Lower leg skin (tissue), 4 donors: ENCODE measurements at places on chromosomes 13 and 19. TPM values are rescaled to one million over a fixed set of nuclear protein-coding genes. Genes with fewer than 3 reads are reported as not detected.
A peak's percentile ranks its signal among the peaks of the same experiment; 100 is the strongest.

SYT5 gene
- total RNA-seq = 0.65 TPM

TMEM205 gene
- 211 TPM for total RNA-seq

- DNase-seq = no peak
Measured at GRCh38 chr13:98496479-98496791, 80.5 kb downstream of the STK24 start.

GRCh38 chr19:17479325-17479791 is 9.0 kb downstream of the SLC27A1 start:
- no peak for DNase-seq

DNA sequence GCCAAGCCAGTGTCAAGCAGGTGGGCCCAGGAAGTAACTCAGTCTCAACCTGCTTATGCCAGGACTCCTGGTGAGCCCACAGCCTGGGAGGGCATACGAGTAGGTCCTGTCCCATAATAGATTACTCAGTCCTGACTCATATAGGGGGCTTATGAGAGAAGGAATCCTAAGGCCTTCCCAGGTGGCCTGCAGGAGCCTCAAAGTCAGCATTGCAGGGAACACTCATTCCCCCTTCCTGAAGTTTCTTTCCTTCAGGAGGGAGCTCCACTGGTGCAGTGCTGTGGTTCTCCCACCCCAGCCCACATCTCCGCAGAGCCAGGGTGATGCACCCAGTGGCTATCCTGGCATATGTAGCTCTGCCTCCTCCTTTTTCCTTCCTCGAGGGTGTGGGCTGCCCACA is 137.3 kb downstream of the ZIC5 start:
- no peak for DNase-seq

DNA sequence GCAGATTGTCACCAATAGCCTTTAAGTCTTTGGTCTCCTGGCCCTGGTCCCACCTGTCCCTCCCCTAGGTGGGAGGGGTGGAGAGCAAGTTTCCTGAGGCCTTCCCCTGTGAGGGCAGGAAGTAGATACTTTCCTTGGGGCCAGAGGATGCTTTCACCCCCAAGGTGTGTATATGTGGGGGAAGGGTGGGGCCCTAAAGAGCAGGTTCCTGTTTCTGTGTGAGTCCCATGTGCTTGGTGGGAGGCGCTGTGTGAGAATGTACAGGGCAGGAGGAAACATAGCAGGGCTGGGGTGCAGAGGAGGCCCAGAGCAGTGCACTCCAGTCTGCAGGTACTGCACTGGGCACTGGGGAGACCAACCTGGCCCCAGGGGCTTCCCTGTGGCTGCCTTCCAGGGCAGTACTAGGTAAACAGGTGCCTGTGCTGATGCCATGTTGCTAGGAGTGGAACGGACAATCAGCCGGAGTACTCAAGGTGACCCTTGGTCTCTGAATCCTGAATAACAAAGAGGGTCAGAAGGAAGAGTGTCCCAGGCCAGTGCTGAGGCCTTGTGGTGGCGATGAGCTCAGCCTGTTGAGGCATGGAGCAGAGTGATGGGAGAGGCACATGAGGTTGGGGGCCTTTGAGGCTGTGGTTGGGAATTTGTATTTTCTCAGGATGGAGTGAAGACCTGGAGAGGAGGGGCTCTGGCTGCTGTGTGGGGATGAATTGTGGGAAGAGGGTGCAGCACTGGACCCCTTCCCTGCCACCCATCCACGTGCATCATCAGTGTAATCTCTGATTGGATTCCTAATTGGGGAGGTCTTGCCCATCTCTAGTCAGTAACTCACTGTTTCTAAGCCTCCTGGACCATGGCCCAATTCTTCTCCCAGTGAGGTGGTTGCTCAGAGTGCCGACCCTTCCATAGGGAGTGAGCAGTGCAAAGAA is 5.1 kb downstream of the EGLN2 start:
- DNase-seq = no peak

DNA sequence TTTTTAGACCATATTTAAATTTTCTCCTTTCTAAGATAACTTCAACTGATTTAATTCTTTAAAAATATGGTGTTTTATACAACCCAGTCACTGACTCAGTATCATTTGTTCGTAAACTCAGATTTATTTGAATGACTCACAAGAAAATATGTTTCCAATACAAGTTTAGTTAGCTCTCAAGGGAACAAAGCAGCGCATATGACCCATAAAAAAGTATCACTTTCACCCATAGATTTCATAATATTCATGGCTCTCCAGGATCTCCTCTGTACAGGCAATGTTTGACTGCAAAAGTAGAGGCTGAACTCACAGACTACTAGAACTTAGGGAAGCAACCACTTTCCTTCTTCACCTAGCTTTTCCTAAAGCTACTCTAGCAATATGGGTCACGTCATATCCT is 405.6 kb upstream of the PCDH9 start:
- no peak for DNase-seq

DNA sequence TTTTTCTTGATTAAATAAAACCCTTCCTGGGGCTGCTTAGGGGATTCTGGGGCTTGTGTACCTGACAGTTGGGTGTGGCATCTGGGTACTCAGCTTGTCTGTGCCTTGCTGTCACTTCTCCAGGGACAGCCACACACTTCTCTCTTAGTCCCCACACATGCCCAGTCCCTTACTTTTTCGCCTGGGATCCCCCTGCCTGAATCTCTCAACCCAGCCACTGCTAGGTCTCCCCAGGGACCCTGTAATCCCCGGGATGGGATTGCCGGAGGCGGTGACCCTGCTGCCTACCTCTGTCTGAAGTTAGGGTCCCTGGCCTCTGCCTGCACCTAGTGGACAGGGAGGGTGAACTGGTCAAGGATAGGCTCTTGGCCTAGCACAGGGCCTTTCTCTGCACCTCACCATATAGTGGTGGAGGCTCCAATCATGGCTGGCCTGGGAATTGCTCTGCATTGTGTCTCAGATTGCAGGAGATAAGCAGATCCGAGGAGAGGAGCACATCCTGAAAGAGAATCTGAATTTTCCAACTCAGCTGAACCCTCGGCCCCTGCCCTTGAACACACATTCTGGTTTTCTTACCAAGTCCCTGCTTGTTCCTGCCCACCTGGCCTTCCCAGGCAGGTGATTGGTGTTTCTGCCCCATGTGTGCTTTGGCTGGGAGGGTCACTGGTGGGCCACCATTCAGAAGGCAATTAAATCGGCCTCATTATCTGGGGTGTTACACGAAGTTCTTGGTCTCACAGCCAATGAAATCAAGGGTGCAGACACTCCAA is 8.7 kb upstream of the ZNF492 start:
- DNase-seq = peak; percentile 58

GRCh38 chr19:6694147-6694815 is 24.3 kb upstream of the TNFSF14 start:
- no peak for DNase-seq
